ENCODE measurements at places on chromosomes 1 and 21. TPM values are rescaled to one million over a fixed set of nuclear protein-coding genes. Genes with fewer than 3 reads are reported as not detected.

The CDC20 gene
- 27.5 TPM for polyA plus RNA-seq

GRCh38 chr1:22101199-22101598 is 41.7 kb downstream of the WNT4 start:
- no peak for DNase-seq

DNA sequence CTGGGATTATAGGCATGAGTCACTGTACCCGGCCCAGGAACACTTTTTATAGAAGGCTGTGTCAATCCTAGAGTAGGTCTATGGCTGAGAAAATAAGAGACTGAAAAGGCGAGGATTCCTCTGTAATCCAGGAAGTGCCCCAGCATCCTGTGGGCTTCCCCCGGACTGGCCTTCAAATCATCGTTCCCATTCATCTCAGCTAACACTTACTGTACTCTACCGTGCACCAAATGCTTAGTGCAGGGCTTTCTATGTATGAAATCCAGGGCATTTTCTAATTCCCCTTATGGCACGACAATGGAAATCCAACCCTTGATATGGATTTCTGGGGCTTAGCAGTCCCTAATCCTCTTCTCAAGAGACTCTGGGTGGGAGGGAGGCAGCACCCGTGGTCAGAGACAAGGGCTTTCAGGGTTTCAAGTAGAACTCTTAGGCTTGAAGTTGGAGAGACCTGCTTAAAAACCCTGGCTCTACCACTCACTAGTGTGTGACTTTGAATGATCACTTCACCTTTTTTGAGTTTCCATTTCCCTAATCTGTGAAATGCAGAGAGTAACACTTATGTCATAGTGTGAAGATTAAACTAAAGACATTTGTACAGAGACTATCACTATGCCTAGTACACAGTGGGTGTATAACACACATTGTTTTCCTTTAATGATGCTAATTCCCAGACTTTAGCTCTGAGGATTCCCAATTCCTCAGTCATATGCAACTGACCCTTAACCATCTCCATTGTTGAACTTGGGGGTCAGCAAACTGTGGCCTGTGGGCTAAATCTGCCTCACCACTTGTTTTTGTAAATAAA is 20.3 kb downstream of the MECR start:
- no peak for DNase-seq

The NFASC gene
- polyA plus RNA-seq: 1.7 TPM

DNA sequence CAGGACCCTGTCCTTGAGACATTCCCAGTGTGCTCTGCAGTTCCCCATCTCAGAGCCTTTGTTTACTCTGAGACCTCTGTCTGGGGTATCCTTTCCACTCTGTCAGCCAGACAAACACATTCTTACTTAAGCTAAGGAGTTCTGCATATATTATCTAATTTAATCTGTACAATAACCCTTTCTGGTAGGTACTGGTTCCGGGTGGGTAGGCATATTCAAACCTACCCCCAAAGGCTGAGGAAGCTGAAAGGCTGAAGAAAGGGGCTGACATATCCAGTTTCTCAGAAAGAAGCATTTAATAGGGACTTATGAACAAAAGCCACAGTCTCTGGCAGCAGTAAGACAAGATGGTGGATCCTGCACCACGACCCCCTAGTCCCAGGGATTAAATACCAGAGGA is 53.1 kb downstream of the KCNN3 start:
- no peak for DNase-seq

The FAM177B gene
- polyA plus RNA-seq: not detected

The ERO1B gene
- polyA plus RNA-seq: 1.1 TPM

The NLRP3 gene
- polyA plus RNA-seq: 0.06 TPM

DNA sequence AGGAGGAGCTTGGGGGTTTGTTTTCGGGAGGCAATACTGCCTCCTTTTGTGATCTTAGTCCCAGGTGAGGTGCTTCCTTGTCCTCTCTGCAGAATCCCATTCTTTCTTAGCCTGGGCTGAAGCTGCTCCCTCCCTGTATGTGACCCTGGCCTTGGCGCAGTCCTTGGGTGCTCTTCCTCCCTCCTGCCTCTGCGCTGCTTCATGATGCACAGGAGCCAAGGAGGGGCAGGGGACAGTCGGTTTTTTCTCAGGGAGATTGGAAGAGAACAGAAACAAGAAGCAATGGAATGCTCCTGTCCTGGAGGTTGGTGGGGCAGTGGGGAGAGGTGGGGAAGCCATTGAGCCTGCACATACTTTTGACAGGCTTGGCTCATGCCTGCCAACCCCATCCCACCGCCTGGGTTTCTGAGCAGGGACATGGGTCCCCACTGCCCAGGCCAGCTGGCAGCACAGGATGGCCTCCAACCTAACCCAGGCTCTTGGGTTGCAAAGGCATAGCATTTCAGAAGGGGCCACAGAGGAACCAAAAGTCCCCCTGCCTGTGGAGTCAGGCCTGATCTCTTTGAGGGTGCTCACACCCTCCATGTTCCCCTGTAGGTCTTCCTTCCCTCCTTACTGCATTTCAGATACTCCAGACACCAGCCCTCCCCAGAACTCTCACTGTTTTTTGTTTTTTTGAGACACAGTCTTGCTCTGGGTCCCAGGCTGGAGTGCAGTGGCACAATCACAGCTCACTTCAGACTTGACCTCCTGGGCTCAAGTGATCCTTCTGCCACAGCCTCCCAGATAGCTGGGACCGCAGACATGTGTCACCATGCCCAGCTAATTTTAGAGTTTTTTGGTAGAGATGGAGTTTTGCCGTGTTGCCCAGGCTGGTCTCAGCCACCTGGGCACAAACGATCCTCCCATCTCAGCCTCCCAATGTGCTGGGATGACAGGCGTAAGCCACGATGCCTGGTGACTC is 16.1 kb downstream of the IL6R start:
- no peak for DNase-seq

DNA sequence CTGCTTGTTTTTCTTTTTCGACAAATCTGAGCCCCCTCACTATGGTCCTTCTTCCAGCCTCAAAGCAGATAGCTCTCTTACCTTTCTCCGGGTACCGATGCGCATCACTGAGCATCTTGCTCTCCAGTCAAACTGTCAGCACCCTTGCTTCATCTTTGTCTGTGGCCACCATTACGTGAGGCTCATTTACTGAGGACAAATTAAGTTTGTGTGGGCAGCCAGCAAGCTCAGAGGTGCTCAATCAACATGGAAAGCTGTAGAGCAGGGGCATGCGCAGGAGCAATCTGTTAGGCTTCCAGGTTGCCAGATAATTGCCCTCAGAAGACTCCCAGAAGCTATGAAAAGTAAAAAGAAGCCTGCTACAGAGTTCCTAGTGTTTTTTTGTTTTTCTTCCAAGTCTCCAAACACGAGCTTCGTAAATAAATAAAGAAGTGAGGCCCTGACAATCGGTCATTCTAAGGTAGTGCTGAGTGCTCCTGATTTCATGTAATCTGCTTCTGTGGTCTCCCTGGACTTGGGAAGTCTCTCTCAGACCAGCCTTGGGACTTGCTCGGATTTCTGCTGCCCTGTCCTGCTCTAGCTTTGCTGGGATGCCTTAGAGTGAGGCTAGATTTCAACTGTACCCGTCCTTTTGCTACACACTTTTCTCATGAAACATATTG is 1.8 kb downstream of the C1orf53 start:
- DNase-seq: no peak

The C1orf226 gene
- polyA plus RNA-seq: 0.11 TPM

The MAP1LC3C gene
- 0.12 TPM for polyA plus RNA-seq

The KRTAP19-5 gene
- not detected for polyA plus RNA-seq

- no peak for DNase-seq
These were observed 292.1 kb downstream of the TM2D1 start for GRCh38 chr1:61432616-61433388.

DNA sequence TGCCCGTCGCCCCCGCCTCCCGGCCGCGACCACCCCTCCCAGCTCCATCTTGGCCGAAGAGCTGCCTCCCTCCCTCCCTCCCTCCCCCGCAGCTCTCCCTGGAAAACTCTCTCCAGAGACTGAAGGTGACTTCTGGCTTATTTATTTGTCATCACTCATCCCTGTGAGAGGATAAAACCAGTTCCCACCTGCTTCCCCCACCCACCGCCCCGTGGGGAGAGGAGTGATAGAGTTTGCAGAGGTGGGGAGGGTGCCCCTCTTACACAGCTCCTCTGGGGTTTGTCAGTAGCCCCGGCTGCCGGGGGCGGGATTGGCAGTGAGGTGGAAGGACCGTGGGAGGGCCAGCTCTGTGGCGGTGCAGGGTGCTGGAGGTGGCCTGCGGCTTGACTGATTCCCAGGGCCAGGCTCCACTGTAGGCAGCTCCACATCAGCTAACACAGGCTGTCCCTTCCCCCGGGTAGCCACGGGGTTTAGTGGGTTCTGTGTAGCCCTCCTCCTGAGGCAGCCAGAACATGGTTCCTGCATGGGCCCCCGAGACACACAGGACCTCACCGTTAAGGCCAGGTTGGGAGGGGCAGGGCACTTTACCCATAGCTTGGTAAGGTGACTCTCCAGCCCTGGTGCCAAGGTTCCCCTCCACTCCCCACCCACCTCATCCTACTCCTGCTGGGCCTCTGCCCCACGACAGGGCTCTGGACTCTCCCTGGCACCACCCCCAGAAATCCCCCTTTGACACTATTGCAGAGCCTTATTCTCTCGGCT is 62.2 kb downstream of the ELK4 start:
- DNase-seq: no peak

The MX1 gene
- polyA plus RNA-seq: 1.1 TPM

The POLR3GL gene
- 23.1 TPM for polyA plus RNA-seq

GRCh38 chr1:7888248-7889081 is 35.6 kb upstream of the UTS2 start:
- peak; percentile 15 for DNase-seq

The HTR6 gene
- polyA plus RNA-seq: not detected

The METTL13 gene
- 32.0 TPM for polyA plus RNA-seq

The TIE1 gene
- 0.76 TPM for polyA plus RNA-seq

DNA sequence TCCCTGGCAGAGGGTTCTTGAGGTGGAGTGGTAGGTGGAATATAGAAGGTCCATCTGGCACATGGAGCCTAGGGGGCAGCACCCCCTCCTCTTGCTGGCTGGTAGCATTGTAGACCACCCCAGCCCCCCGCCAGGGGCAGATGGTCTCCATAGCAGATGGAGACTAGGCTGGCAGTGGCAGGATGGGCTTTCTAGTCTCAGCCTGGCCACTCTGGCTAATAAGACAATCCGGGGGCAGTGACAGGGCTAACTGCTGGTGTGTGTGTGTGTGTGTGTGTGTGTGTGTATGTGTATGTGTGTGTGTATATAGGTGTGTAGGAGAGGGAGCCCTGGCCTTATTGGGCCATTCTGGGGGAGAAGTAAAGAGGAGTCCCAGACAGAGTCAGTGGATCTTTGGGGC is 16.1 kb downstream of the UTP11 start:
- no peak for DNase-seq

The KIF17 gene
- polyA plus RNA-seq: 2.7 TPM

GRCh38 chr1:1561801-1562470 is 12.7 kb downstream of the SSU72 start:
- no peak for DNase-seq

The TATDN3 gene
- polyA plus RNA-seq: 12.4 TPM

The COL8A2 gene
- 1.5 TPM for polyA plus RNA-seq

- DNase-seq: no peak
These were observed 15.9 kb downstream of the WNT3A start for GRCh38 chr1:228022571-228023293.

DNA sequence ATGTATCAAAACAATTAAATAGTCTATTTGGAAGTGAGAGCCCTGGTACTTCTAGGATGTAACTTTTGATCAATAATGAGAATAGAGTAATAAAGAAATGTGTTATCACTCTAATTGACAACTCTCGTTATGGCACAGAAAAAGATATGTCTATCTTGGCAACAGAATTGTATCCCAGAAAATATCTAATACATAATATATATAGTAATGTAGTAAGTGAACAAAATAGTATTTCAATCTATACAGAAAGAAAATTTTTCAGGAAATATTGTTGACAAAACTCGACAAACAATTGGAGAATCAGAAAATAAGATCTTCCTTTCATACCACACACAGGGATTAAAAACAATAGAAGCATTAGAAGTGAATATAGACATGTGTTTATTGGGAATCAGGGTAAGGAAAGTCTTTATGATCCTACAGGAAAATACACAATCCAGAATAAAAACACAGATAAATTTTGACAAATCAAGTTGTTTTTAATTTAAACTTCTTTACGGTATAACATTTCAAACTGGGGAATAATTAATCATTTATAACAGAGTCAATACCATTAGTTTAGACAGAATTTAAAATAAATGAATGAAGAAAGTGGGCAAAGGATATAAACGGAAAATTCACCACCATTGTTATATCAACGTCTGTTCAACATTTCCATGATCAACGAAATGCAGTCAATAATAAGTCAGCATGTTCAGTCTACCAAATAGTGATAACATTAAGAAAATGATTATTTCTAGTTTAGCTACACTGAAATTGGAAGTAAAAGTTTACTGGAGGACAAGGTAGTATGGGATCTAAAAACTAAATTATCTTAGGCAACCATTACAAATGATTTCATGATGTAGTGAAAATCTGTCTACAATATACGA is 1526.5 kb upstream of the TPTE start:
- DNase-seq: no peak

- DNase-seq: no peak
These were observed 52.1 kb downstream of the SUSD4 start for GRCh38 chr1:223311826-223312225.

GRCh38 chr1:31753707-31754349 is 10.3 kb downstream of the ADGRB2 start:
- DNase-seq: no peak

GRCh38 chr1:200973937-200974657 is 49.4 kb downstream of the KIF21B start:
- DNase-seq: no peak

GRCh38 chr1:42765832-42766740 is 742 bp downstream of the P3H1 start:
- DNase-seq: peak; percentile 64

GRCh38 chr1:243726806-243727502 is 123.1 kb downstream of the AKT3 start:
- DNase-seq: no peak

GRCh38 chr1:203368624-203369451 is 17.9 kb upstream of the FMOD start:
- no peak for DNase-seq

- no peak for DNase-seq
These were observed 101.1 kb downstream of the MACF1 start for GRCh38 chr1:39305555-39305954.

- DNase-seq: no peak
These were observed 4.7 kb upstream of the ZSWIM5 start for GRCh38 chr1:45211076-45211475.

- no peak for DNase-seq
These were observed 55.9 kb upstream of the ATP5PO start for GRCh38 chr21:33971492-33972013.

DNA sequence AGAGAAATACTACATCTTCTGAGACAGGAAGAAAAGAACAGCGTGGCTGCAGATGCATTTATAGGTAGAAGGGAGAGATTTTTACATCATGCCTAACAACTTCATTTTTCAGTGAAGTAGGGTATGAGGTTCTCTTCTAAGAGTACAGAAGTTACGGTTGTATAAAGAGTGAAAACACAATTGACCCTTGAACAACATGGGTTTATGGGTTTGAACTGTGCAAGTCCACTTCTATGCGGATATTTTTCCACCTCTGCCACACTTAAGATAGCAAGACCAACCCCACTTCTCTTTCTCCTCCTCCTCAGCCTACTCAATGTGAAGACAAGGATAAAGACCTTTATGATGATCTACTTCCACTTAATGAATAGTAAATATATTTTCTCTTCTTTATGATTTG is 64.5 kb downstream of the RPAP2 start:
- DNase-seq: no peak

The TBX15 gene
- polyA plus RNA-seq: not detected
